Aorta (tissue), 5 donors: ENCODE measurements at places on chromosomes 2 and 18.

DNA sequence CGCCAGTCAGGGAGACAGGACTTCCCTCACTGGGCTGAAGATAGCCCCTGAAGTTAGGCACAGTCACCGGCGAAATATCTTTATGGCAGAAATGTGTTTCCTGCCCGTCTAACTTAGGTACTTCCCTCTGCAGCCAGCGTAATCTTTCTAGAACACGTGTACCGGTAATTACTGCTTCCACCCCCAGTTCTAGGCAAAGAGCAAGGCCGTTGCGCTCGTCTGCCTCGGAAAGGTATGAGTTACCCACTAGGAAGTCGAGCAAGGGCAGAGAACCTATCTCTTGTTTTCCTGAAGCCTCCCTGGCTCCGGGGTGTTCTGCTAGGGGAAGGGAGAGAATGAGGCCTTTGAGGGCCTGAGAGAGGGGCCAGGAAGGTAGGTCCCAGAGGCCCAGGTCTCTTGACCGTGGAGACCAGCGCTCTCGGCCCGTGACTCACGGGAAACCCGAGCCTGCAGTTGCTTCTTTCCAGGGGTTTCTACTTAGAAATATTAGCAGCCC is 70.0 kb downstream of the TWSG1 start:
- H3K36me3 ChIP-seq = peaks cover 3% of the 10 kb centered on the region
- no peaks in the 10 kb centered on the region for H3K27me3 ChIP-seq
- no peak overlapping the region for H3K4me3 ChIP-seq
- H3K27ac ChIP-seq = no peak overlapping the region

DNA sequence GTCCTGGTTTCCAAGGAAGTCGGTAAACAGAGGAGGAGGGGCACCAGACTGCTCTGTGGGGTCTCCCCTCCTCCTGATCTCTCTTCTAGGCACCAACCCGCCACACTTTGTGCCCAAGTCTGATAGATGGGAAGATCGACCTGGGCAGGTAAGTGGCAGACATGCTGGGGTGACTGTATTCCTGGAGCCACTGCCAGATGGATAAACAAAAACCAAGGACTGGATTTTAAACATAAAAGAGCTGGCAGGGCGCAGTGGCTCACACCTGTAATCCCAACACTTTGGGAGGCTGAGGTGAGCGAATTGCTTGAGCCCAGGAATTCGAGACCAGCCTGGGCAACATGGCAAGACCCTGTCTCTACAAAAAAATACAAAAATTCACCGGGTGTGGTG is 181.2 kb downstream of the ANAPC1 start:
- H3K4me1 ChIP-seq = no peaks in the 10 kb centered on the region
- H3K4me3 ChIP-seq = no peak overlapping the region
- no peaks in the 10 kb centered on the region for H3K27me3 ChIP-seq
- no peak for DNase-seq
- no peak overlapping the region for H3K27ac ChIP-seq

DNA sequence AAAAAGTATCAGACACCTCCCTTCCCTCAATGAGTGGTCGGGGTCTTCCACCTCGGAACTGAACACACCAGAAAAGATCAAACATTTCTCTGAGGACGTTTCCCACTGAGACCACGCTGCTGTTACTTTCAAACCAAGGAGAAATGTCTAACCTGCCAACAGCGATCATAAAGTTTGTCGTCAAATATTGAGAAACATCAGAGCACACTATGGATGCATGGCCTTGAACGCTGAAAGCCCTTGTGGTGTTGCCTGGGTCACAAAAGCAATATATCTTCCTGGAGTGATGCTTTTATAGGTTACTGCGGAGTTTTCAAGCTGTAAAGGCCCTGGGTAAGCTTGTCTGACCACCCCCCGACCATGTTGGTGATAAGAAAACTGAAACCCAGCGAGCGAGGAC is 70.2 kb upstream of the ID2 start:
- no peaks in the 10 kb centered on the region for H3K36me3 ChIP-seq
- H3K4me3 ChIP-seq = no peak overlapping the region
- H3K4me1 ChIP-seq = no peaks in the 10 kb centered on the region
- no peak overlapping the region for H3K27ac ChIP-seq
- no peaks in the 10 kb centered on the region for H3K27me3 ChIP-seq

- no peaks in the 10 kb centered on the region for H3K4me1 ChIP-seq
- no peaks in the 10 kb centered on the region for H3K36me3 ChIP-seq
- H3K4me3 ChIP-seq = no peak overlapping the region
- no peak overlapping the region for H3K27ac ChIP-seq
- peak; percentile 12 for DNase-seq
These were observed 126.8 kb downstream of the SEPTIN10 start for GRCh38 chr2:109486711-109487535.

- no peaks in the 10 kb centered on the region for H3K4me1 ChIP-seq
- no peak overlapping the region for H3K4me3 ChIP-seq
- no peak for DNase-seq
- H3K36me3 ChIP-seq = no peaks in the 10 kb centered on the region
These were observed 11.7 kb upstream of the CNGA3 start for GRCh38 chr2:98334439-98335078.

GRCh38 chr2:42327125-42327524 is 33.9 kb downstream of the COX7A2L start:
- no peak overlapping the region for H3K4me3 ChIP-seq
